ENCODE measurements at places on chromosomes 6 and 20.
A peak's percentile ranks its signal among the peaks of the same experiment; 100 is the strongest.

DNA sequence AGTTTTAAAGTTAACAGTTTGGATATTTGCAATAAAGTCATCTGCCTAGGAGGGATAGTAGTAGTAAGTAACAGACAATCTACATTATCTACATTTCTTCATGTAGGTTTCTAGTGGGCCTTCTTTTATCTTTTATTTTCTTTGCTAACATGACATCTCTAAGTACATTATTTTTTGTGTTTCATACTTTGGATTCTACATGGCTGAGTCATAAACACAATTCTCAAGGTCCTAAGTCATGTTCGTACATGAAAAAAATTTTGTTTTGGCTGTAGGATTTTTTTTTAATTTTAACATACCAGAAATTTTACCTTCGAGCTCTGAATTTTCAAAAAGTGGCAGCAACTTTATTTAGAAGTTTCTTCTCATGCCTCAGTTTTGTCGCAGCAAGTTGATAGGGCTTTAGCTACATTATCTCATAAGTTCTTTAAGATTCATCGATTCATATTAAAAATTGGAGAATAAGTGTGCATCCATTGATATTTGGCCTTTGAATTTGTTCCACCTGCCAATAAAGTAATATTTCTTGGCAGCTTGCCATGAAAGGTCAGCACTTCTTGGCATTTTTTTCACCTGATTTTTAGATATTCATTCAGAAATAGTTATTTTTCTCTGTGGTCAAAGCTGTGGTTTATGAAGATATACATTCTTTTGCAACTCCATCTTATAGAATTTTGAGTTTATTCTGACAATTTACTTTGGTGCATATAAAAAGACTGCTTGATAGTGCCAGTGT lies 146.2 kb downstream of the GRIK2 start:
- peak; percentile 33 for DNase-seq

- no peak for DNase-seq
Measured at GRCh38 chr6:92044312-92044711, 1375.0 kb downstream of the EPHA7 start.

GRCh38 chr6:126784161-126784790 lies 334.2 kb upstream of the RSPO3 start:
- no peak for DNase-seq

DNA sequence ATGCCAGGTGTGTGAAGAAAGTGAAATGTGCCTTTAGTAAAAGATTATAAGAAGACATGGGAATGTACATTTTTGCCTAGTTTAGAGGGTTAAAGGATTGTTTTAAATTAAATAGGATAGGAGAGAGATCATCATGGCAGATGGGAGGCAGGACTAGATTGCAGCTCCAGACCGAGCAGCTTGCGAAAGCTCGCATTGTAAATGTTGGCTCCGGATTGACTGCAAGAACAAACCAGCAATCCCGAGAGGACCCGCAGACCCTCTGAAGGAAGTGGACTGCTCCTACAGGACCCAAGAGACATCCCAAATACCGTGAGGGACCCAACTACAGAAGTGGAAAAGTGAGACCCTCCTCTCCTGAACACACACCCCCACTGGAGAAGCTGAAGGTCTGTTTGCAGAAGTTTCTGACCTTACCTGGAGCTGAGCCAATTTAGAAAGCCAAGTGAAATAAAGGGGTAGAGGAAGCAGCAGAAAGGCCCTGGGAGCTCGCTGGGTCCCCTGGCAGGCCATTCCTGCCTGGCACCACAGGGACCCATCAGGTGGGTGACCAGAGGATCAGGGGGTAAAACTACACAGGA lies 30.0 kb upstream of the TPD52L1 start:
- no peak for DNase-seq

DNA sequence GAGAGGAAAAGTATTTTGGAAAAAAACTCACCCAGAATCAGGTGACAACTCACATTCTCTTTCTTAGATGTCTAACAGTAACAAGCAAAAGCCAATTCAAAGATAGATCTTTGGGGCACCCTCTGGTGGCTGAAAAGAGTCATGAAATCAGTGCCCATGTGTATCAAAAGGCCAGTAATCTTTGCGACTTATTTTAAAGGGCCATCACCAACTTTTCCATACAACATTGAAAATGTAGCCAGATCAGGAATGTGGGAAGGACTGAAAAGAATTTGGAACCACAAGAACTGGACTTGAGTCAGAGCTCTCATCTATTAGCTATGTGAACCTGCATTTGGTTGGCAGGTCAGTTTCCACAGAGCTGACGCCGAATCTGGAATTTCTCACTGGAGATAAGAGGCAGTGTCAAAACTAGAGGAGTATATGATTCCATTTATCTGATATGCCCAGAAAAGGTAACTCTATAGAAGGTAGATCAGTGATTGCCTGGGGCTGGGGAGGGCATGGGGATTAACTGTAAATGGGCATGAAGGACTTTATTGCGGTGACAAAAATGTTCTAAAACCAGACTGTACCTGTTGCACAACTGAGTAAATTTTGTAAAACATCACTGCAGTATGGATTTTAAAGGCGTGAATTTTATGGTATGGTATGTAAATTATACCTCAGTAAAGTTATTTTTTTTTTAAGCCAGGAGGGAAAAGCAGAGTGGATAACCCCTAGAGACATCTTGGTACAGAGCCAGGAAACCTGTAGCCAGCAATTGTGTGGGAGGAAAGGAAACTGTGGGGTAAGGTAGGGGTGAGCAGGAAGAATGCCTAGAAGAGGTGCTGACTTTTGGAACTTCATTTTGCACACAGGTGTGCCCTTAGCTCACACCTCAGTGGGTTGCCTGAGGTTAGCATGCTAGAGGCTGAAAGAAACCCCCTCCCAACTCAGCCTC lies 117.1 kb upstream of the ASF1A start:
- peak; percentile 58 for DNase-seq

- DNase-seq = no peak
Measured at GRCh38 chr20:40970218-40970617, 58.4 kb upstream of the TOP1 start.

GRCh38 chr20:25100914-25101313 lies 19.0 kb upstream of the VSX1 start:
- no peak for DNase-seq

GRCh38 chr20:3074812-3075211 lies 3.4 kb downstream of the OXT start:
- DNase-seq = no peak

- no peak for DNase-seq
Measured at GRCh38 chr6:141744971-141745370, 387.8 kb upstream of the GJE1 start.

DNA sequence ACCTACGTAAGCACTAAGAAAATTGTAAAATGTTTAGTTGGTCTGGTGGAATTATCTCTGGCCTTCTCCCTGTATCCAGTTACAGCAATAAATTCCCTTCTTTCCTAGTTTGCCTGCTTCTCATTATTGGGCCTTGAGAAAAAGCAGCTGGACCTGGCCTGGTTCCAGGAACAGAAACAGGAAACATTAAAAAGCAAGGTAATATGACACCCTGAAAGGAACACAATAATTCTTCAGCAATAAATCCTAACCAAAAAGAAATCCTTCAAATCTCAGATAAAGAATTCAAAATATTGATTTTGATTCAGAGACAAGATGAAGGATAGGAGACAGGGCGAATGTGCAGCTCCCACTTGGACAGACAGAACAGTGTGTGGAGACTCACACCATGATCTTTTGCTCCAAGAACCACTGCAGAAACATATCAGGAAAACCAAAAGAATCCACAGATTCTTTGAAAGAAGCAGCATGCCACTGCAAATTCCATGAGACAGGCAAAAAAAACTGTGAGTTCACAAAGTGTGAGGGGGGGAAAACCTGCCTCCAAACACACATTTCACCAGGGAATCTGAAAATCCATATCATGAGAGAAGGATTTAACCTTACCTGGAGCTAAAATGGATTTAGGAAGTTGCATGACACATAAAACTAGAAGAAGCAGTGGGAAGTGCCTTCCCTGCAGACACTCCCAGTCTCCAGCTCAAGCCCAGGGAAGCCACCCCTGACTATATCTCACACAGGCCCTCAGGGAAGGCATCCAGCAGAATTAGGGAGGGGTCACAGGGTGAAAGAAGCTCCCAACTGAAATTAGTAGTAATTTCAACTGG lies 28.9 kb downstream of the TREM1 start:
- DNase-seq = peak; percentile 71

GRCh38 chr6:105310371-105310770 lies 92.5 kb downstream of the PREP start:
- DNase-seq = no peak
